ENCODE measurements at places on chromosomes 3 and 15. TPM values are rescaled to one million over a fixed set of nuclear protein-coding genes. Genes with fewer than 3 reads are reported as not detected.

Gene CEP63
- total RNA-seq, result 19.4 TPM

Gene GLDN
- total RNA-seq, result not detected

Gene FOXB1
- 0.44 TPM for total RNA-seq

Gene TEX55
- total RNA-seq, result not detected

Gene BCL2A1
- total RNA-seq, result 79.6 TPM

Gene MYZAP
- total RNA-seq, result not detected

Gene P2RY1
- 0.48 TPM for total RNA-seq

Gene ADAMTSL3
- total RNA-seq, result not detected

Gene SLC51B
- total RNA-seq, result not detected

Gene HDDC3
- total RNA-seq, result 41.3 TPM

Gene SRGAP3
- 0.99 TPM for total RNA-seq

Gene TRAT1
- total RNA-seq, result 21.7 TPM

Gene UROC1
- total RNA-seq, result not detected

Gene LIPC
- total RNA-seq, result 1.1 TPM

Gene RAB27A
- 225 TPM for total RNA-seq

Gene AGBL1
- not detected for total RNA-seq

Gene TNNC1
- total RNA-seq, result 2.1 TPM

Gene PLA2G4D
- total RNA-seq, result not detected

Gene GOLGA8Q
- total RNA-seq, result not detected

Gene ACAP2
- total RNA-seq, result 36.3 TPM

Gene MNS1
- 0.78 TPM for total RNA-seq

Gene MESP2
- total RNA-seq, result not detected

Gene TTLL13
- 0.44 TPM for total RNA-seq

Gene MAP2K1
- 115 TPM for total RNA-seq

Gene FSD2
- total RNA-seq, result not detected

Gene PLA1A
- total RNA-seq, result not detected

Gene NDUFB5
- 110 TPM for total RNA-seq

Gene CHST13
- not detected for total RNA-seq

Gene GABPB1
- 48.1 TPM for total RNA-seq

Gene CSTA
- total RNA-seq, result not detected

Gene LRRK1
- total RNA-seq, result 0.57 TPM

Gene PRR23E
- not detected for total RNA-seq

Gene WDR72
- total RNA-seq, result not detected

Gene COPB2
- total RNA-seq, result 86.1 TPM

Gene MYO1E
- 51.9 TPM for total RNA-seq

Gene CLRN1
- not detected for total RNA-seq

Gene ACKR4
- not detected for total RNA-seq

Gene DPPA4
- 0.06 TPM for total RNA-seq

Gene WDR82
- total RNA-seq, result 124 TPM

Gene IL17RE
- total RNA-seq, result 1.3 TPM

Gene SIDT1
- total RNA-seq, result 13.5 TPM

Gene KCNMB3
- 0.23 TPM for total RNA-seq

Gene NPAP1
- total RNA-seq, result not detected

Gene CCDC13
- 0.42 TPM for total RNA-seq

Gene IFRD2
- total RNA-seq, result 200 TPM

Gene SLC9C1
- total RNA-seq, result not detected

Gene HAPLN3
- 27.2 TPM for total RNA-seq

Gene CISH
- 220 TPM for total RNA-seq

Gene IRAK2
- 4.0 TPM for total RNA-seq

Gene PRRT3
- total RNA-seq, result 8.3 TPM

Gene CNTN4
- not detected for total RNA-seq

Gene GOLGA8O
- 0.34 TPM for total RNA-seq

Measured in activated CD8-positive, alpha-beta memory T cell treated with anti-CD3 and anti-CD28 coated beads for 36 hours (primary cell).